Posterior vena cava (tissue), 2 donors: ENCODE measurements at places on chromosomes 12 and 14. TPM values are rescaled to one million over a fixed set of nuclear protein-coding genes. Genes with fewer than 3 reads are reported as not detected.

The TPH2 gene
- not detected for total RNA-seq

- no peak for DNase-seq
These were observed 192.8 kb downstream of the NRXN3 start for GRCh38 chr14:78363008-78363407.

DNA sequence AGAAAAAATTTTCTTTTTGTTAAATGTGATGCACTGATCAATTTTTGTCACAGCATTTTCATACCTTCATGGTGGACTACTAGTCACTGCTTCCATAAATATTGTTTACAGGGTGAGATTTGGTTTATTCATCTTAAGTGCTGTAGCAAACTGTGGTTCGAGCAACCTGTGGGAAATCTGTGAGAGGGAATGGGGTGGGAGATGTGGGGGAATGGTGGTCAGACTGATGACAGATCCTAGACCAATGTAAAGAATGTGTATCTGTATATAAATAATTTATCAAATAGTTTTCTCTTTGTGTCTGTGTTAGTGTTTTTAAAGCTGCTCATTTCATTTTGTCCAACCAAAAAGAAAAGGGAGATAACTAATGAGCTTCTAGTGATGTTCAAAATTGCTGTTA lies 26.7 kb downstream of the CSRP2 start:
- no peak for DNase-seq

The GYS2 gene
- total RNA-seq: not detected
